Non-pigmented ciliary epithelial cell (primary cell): ENCODE measurements at places on chromosomes 4 and X.

DNA sequence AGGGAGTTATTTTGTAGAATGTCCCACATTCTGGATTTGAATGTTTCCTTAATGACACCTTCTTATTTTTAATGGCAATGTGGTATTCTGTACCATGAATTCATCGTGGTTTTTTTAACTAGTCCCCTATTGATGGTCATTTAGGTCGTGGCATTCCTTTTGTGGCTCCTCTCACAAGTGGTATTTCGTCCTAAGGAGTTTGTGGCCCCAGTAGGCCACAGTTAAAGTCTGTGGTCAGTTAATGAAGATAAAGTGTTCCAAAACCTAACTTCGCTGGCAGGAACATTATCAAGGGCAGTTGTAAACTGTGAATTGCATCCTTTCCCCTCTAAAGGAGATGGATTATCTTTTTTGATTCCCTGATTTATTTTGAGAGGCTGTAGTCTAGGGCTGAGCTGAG is 133.2 kb downstream of the TMEM164 start:
- DNase-seq: no peak

- no peak for DNase-seq
These were observed 45.8 kb downstream of the HDAC8 start for GRCh38 chrX:72526534-72527508.

- DNase-seq: no peak
These were observed 118.8 kb downstream of the GABRA2 start for GRCh38 chr4:46270986-46271596.

DNA sequence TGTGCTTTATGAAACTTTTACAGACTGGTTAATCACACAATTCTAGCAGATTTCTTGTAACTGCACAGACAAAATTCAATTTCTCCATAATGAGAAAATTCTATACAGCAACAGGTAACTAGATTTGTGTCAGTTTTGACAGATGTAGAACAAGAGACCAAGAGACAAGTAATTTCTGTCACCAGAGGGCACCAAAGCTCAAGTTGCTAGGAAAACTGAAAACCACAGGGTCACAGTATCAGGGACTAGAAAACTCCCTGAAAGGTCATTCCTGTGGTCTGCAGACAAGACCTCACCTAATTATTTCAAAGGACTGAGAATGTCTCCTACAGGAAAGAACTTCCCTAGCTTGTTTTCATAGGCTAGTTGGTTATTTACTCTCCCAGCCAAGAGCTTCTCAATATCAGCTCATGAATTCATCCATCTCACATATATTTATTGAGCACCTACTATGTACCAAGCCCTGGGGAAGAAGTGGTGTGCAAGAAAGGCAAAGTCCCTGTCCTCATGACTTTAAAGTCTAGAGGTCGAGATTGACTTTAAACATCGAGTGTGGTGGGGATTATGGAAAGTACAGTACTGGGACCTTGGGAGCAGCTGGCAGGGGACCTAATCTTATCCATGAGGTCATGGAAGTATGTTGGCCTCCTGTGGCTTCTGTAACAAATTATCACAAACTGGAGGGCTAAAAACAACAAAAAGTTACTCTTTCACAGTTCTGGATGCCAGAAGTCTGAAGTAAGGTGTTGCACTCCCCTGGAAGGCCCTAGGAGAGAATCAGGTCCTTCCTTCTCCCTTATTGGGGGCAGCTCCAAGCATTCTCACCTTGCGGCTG is 47.8 kb upstream of the SETD7 start:
- DNase-seq: no peak

DNA sequence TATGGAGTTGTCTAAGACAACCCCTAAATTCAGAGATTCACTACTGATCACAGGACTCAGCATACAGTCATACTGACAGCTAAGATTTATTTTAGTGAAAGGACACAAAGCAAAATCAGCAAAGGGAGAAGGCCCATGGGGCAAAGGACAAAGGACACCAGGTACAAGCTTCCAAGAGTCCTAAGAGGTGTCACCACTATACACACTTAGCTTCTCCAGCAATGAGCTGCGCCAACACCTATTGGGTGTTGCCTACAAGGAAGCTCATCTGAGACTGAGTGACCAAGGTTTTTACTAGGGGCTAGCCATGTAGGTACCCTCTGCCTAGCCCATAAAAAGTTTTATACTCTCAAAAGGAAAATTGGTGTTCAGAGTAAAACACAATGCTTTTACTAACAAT is 55.4 kb upstream of the PABPC1L2A start:
- DNase-seq: no peak

DNA sequence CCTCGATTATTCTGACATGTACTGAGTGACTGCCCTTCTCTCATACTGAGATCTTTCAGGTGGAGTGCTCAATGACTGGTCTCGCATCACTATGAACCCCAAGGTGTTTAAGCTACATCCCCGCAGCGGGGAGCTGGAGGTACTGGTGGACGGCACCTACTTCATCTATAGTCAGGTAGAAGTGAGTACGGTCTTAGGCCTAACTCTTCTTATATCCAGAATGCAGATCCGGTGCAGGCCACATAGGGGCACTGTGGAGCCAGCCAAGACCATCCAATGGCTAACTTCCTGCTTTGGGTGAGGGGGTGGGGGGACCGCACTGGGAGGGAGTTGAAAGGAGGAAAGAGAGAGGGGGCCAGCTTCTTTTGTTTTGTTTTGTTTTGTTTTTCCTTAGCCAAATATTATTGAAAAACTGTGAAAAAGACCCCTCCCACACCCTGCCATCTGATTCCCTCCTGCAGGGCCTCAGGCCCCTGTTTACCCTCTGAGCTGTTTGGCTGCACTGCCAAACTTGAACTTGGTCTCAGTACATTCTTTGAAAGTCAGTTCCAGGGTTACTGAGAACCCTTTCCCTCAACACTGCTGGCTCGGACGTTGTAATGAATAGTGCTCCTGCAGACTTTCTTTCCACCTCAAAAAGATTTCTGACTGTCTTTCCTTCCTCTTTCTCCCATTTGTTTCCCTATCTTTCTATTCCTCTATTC is 16.2 kb downstream of the AWAT2 start:
- no peak for DNase-seq

GRCh38 chr4:142405695-142406498 is 440.2 kb downstream of the INPP4B start:
- DNase-seq: no peak

DNA sequence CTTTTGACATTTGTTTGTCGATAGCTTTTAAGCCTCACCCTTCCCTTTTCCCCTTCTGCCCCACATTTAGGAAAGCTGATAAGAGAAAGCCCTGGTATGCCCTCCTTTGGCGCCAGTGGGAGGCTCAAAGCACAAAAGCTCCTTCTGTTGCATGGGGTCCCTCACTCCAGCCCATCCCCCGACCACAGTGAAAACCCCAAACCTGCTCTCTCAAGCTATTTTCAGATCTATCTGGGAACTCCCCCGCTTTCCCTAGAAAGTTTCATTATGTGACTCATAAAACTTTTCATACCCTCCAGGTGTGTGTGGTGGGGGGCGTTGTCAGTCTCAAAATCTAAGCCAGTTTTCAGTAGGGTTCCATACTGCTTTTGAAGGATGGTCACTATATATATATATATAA is 259.0 kb upstream of the PCDH7 start:
- DNase-seq: no peak

DNA sequence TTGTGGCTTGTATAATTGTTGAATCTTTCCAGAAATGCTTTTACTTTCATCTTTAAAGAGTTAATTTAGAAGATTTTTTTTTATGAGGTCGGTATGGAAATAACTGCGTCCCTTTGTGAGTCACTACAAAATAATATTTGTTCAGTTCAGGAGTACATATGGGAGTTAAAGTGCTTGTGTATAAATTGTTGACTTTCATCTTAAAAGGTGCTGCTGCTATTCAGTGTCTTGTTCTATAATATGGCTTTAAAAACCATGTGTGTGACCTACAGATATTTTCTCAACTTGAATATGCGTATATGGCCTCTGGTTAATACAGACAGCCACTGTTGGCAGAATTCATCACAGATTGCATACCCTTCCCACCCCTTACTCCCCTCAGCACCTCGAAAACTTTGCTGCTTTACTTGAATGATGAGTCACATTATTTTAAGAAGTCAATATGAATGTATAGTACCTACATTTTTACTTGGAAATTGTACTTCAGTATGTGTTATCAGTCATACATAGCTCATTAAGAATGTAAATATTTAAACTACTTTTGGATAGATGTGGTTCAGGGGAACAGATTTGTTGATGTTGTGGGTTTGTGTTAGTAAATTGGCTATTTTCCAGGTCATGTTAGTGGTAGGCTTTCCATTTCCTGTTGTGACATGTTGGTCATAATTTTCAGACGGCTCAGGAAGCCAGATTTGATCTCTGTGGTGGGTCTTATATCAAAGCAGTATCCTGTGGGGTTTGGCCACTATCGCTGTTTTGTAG is 1.5 kb downstream of the CLCN3 start:
- peak; percentile 69 for DNase-seq

DNA sequence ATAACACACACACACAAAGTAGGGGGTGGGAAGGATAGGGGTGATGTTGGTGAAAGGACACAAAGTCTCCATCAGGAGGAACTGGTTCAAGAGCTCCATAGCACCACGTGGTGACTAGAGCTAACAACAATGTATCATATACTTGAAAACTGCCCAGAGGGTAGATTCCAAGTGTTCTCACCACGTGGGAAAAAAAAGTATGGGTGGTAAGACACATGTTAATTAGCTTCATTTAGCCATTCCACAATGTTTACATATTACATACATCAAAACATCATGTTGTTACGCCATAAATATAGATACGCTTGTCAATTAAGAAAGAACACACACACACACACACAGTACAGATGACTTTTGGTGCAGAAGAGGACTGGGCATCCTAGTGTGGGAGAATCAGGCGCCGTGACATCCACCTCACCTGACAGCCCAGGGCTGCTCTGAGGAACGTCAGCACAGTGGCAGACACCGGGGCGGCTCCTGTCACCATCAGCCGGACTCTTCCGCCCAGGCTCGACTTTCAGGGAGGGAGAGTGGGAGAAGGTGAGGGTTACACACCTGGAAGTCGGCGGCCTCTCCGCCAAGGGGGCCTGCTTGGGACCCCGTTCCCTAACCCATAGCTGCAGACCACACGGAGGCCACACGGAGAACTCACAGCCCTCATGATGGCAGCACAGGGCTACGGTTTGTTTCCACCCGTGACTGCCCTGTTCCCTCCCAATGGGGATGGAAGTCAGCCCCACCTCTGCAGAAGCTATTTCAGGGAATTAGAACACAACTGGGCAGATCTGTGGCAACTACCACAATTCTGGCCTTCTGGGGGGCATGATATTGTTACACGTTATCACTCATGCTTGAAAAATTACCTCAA is 31.8 kb upstream of the CENPU start:
- DNase-seq: no peak

GRCh38 chrX:41333003-41333743 is 789 bp upstream of the DDX3X start:
- DNase-seq: no peak

- no peak for DNase-seq
These were observed 528 bp upstream of the SNCA start for GRCh38 chr4:89837385-89837992.

DNA sequence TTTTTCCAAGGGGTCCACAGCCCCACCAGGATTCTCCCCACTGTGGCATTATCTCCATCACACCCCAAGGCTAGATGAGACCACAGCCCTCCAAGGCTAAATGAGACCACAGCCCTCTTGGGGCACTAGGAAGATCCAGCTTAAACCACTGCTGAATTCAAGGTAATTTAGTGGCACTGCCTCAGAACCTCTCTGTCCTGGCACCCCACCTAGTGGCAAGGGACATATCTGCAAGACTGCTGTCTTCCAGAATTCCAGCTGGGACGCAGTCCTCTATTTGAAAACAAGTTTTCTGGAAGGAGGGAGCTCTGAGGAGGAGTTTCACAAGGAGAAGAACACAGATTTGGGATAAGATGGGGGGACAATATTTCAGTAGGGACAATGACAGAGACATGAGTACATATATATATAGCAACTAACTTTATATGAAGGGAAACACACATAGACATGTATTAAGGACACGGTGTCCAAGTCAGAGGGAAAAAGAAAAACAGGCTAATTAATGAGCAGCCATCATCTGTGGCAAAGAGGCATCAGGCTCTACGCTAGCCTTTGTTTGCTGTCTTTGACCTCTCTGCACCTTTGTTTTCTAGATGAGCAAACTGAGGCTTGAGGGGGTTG is 9.3 kb downstream of the CETN2 start:
- DNase-seq: no peak

- no peak for DNase-seq
These were observed 79.7 kb downstream of the TMEM131L start for GRCh38 chr4:153545822-153546221.

- no peak for DNase-seq
These were observed 84.3 kb downstream of the PJA1 start for GRCh38 chrX:69080855-69081465.

GRCh38 chr4:153065276-153065675 is 129.2 kb downstream of the FHDC1 start:
- DNase-seq: no peak

DNA sequence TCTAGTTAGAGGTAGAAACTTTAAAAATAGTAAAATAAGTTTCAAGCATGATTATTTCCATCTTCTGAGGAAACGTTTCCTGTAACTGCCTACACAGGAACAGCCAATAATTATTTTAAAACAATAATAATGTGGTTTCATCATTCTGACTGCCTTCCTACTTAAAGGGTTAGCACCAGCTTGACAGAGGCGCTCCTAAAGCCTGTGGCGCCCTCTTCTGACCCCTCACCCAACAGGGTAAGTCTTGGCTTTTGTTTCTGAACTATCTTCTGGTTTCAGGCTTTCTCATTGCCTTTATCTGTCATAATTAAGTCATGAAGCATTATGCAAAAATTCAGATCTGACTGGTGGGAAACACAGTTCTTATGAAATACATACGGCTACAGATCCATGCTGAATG is 96.7 kb downstream of the ITM2A start:
- DNase-seq: no peak

DNA sequence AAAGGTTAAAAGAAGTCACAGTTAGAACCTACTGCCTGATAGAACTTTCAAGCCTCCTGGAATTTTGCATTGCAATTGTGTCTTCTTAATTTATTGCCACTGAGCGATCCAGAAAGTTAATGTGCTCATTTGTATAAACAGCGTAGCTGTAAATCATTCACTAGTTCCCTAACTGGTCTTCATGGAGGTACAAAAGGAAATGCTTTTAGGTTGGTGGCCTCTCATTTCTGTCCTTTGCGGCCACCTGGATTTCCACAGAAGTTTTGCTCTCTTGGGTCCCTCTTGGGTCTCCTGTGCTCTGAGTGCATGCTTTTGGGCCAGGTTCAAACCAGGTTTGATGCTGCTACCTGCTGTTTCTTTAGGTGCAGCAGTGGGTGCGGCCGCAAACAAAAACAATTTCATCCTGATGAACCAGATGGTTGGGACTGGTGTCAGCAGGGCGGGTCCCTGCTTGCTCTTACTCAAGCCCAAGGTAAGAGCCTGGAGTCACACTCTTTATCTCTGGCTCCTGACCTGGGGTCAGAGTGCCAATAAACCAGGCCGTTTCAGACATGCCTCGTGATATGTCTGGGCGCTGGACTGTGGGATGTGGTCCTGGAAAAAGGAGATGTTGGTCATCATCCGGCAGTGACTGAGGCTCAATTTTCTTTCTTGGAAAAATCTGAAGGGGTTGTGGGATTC is 270.1 kb downstream of the PTTG2 start:
- no peak for DNase-seq

GRCh38 chr4:113579360-113579759 is 182.2 kb downstream of the CAMK2D start:
- no peak for DNase-seq
